DMS153 (cell line): ENCODE measurements at places on chromosomes 13 and 19.

- DNase-seq, result no peak
Measured at GRCh38 chr19:34588249-34588648, 88.7 kb downstream of the SCGB2B2 start.

GRCh38 chr13:109743706-109744453 lies 42.5 kb downstream of the IRS2 start:
- peak; percentile 72 for DNase-seq

DNA sequence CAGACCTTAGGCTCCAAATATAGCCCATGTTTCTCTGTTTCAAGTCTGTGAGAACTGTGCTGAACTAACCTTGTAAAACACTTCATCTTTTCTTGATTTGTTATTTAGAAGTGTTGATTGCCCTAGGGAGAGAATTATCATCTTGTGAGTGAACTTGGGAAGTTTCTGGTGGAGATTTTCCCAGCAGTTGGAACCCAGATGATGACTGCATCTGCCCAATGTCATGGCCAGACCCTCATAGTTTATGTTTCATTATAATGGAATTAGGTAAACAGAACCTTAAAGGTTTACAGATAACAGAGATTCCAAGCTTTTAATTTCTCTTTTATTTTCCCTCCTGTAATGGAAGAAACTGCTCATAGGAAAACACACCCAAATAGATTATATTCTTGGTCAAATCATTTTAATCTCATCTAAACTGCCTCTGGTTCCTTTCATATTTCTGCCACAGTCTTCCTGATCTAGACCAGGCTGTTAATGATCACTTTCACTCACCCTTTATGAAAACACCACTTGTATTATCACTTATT lies 569.1 kb downstream of the KCTD12 start:
- no peak for DNase-seq

DNA sequence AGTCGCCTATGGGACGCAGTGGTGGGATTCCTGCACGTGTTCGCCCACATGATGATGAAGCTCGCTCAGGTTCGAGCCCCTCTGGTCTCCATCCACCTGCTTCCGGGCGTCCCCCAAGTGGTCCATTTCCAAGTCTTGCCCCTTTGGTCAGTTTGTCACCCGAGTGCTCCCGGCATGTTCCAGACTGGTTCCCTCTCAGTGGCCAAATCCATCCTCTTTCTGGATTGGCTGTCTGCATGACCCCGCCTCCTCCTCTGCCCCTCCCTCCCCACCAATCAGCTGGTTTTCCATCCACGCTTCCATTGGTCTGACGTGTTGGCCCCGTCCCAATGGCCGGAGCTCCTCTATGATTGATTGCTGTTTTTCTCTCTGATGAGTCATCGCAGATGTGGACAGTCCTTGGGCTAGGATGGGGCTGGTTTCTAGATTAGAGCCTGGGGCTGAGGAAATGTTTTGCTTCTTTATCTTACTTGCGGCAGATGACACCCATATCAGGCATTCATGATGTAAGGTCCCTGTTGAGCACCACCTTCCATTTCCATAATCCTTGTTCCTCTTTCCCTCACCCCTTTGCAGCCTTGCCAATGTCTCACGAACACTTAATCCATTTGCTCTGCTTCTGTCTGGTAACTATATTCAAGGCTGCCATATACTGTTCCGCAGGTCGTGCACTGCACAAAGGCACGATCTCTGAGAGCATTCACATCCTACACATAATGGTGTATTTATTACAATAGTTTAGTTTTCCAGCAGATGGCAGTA lies 73.8 kb downstream of the MAP4K1 start:
- peak; percentile 45 for DNase-seq

GRCh38 chr19:2170219-2170618 lies 6.5 kb downstream of the DOT1L start:
- DNase-seq, result no peak

- no peak for DNase-seq
Measured at GRCh38 chr13:24127116-24127631, 33.3 kb upstream of the SPATA13 start.

DNA sequence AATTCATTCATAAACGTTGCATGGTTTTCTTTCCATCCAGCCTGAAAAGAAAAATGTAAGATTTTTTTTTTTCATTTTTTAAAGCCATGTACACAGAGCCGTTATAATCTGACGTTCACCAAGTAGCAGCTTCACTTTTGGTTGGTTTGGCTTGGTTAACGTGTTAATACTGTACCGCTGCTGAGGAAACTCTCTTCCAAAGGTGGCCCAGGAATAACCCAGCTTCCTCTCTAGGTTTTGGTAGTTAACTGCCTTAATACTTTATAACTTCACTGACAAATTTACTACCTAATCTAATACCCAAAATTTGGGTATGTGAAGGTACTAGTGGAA lies 1.7 kb downstream of the INTS6 start:
- DNase-seq, result no peak
